Activated naive CD4-positive, alpha-beta T cell treated with anti-CD3 and anti-CD28 coated beads, Interleukin-2, amount 50 U/mL, for 72 hours (primary cell): ENCODE measurements at places on chromosomes 11 and 22.

DNA sequence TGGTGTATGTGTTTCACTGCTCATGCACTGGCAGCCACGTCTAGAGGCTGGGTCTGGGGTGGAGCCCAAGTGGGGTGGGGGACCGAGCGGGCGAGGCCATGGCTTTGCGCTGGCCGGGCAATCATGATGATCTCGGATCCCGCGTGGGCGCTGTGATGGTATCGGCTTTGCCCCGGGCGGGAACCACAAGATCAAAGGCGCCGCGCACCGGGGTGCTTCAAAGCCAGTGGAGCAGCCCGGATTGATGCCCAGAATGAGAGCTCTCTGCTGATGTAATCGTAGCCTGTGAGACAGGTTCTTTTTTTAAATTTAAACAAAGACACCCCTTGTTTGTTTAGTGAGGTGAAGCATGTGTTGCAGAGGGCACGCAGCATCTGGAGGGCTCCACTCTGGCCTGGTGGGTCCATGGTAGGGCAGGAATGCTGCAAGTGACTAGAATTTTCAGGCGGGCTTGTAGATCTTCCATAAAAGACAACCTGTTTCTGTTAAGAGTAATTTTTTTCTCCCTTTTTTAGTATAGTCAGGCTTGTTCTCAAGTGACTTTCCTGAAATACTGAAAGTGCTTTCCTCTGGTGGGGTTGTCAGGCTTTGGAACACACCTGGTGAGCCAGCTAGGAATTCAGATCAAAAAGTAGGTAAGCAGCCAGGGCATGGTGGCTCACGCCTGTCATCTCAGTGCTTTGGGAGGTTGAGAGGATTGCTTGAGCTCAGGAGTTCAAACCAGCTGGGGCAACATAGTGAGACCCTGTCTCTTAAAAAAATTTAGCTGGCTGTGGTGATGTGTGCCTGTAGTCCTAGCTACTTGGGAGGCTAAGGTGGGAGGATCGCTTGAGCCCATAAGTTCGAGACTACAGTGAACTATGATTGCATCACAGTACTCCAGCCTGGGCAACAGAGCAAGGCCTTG, 40.7 kb downstream of the ZNRF3 start:
- DNase-seq = no peak

GRCh38 chr11:74731301-74732094, at the start of gene CHRDL2:
TSS of gene CHRDL2 (minus strand) at chr11:74731426. CDS start at chr11:74730888, 538 bp downstream.
- no peak for DNase-seq

- DNase-seq = no peak
Measured at GRCh38 chr11:13318498-13319295, 41.1 kb downstream of the BMAL1 start.

GRCh38 chr11:18754308-18754707, 28.3 kb upstream of the IGSF22 start:
- DNase-seq = no peak

- DNase-seq = peak; percentile 13
Measured at GRCh38 chr11:71169313-71169712, 83.1 kb downstream of the SHANK2 start.

DNA sequence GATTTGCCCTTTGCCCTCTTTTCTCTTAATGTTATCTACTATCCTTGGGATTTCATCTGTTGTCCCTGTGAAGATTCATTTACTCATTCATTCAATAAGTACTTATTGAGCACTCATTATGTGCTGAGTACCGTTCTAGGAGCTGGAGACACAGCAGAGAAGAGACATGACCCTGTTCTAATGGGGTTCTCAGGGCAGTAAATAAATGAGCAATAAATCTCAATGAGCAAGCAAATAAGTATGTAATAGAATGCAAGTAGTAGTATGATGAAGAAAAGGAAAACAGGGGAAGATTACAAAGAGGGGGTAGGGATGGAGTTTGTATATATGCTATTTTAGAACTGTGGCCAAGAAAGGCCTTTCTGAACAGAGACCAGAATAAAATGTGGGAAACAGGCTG, 34.2 kb upstream of the NRIP3 start:
- no peak for DNase-seq

DNA sequence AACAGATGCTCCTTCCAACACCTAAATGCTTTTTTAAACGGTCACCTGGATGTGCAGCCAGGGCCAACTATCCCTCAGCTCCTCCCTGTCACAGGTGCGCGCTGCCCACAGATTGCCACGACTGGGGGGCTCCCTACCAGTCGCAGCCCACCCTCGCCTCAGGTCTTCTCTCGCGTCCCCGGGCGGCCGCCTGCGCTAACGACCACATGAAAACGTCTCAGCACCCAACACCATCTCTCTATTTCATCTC, 469 bp downstream of the ZBED5 start:
- peak; percentile 57 for DNase-seq

GRCh38 chr11:112997857-112998466, 36.7 kb downstream of the NCAM1 start:
- DNase-seq = no peak

GRCh38 chr11:114278342-114279065, 17.7 kb upstream of the NNMT start:
- no peak for DNase-seq

DNA sequence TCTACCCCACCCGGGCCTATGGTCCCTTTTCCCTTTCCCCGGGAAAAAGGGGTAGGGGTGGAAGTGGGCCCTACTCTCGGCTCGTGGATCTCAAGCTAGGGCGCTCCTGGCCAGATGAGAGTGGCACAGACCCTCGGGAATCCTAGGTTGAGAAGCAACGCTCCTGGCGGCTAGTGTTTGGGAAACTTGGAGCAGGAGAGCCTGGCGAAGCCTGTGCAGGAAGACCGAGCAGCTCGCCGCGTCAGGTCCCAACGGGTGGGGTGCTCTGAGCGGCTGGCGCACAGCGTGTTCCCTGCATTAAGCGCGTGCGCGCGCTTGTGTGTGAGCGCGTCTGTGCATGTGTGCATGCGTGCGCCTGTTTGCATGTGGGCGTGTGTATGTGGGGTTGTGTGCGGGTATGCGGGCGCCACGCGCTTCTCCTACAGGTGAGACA, 7.1 kb upstream of the FLI1 start:
- DNase-seq = peak; percentile 60

DNA sequence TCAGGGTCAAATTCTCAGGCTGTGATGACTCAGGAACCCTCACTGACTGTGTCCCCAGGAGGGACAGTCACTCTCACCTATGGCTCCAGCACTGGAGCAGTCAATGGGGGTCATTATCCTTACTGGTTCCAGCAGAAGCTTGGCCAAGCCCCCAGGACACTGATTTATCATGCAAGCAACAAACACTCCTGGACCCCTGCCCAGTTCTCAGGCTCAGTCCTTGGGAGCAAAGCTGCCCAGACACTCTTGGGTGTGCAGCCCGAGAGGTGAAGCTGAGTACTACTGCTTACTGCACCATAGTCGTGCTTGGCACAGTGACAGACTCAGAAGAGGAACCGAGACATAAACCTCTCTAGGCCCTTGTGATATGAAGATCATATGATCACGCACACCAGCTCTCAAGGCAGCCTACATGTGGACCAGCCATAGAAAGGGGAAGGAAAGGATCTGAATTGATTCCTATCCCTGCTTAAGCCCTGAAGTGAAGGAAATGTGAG, 58.2 kb downstream of the ZNF280B start:
- no peak for DNase-seq

DNA sequence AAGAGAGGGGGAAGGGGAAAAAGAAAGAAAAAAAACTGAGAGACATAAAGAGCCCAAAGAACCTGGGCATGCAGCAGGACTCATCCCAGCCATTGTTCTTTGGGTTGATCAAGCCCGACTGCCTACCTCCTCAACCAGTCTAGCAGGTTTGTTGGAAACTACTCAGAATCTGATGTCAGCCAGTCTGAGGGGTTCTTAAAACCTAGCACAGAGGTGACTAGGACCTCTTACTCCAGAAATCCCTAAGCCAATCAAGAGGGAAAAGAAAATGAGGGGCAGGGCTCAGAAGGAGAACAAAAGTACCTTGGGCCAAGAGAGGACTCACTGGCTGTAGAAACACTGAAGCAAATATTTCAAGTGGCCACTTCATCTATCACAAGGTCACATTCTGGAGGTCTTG, 228.0 kb downstream of the AASDHPPT start:
- DNase-seq = no peak

DNA sequence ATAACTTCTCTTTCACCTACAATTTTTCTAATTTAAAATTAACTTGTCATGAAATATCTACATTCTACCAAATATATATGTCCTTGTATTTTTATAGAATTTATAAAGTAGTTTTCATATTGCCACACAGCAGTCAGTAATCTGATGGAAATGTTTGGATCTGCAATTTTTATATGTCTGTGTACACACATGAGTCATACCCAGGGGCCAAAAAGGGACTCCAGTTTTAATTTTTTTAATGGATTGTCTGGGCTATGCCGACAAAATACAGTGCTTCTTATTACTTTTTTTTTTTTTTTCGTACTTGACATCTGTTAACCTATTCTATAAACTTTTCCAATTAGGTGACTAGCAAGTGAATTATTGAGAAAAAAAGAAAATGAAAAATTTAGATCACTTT, 6.3 kb downstream of the GUCY1A2 start:
- DNase-seq = no peak

GRCh38 chr22:36923131-36923788, 9.8 kb downstream of the CSF2RB start:
- no peak for DNase-seq

- DNase-seq = no peak
Measured at GRCh38 chr22:32142600-32142999, 16.5 kb downstream of the C22orf42 start.

DNA sequence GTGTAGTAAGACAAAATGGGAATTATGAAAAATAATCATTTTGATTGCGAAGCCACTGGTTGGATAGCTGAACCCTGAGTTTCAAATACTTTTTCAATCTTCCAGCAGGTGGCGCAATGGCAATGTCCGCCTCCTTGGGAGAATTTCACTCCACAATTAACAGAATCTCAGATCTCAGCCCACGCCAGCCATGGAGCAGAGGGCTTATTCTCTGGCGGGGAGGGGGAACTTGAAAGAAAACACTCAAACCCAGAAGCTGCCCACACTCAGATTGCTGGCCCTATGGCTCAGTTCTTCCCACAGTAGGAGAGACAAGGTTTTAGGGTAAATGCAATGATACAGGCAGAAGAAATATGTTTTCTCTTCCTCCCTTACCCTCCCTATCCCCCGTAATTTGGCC, 38.7 kb upstream of the RCN1 start:
- no peak for DNase-seq

DNA sequence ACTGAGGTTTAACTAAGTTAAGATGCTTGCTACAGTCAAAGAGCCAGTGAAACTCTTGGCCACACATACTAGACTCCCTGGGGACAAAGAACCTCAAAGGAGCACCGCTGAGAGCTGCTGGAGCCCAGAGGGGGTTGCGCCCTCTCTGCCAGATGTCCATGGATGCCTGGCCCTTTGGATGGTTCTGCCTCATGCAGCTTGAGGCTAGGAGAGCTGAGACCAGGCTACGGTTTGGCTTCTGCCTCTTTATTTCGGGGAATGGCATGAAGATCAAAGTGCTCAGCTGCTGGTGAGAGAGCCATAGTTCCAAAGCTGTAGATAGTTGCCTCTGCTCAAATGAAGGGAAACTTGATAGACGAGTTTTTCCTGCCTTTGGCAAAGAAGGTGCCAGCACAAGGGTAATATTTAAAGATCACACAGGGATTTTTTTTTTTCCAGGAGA, 43.0 kb downstream of the RASSF10 start:
- DNase-seq = no peak

DNA sequence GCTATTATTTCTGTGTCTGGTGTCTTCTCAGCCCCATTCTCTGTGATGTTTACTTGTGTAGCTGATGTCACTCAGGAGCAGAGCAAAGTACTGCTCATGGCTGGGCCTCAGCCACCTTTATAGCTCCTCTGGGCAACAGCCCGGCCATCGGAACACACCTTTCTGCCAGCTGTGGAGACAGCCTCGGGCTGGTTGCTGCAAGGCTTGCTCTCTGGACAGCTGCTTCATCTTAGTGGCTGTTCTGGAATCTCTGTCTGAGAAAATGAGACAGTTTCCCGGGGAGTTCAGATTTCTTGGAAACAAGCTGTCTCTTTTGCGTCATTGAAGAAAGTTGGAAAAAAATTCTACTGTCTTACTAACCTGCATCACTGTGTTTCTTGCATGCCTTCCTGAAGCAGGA, 20.0 kb downstream of the THY1 start:
- DNase-seq = no peak

DNA sequence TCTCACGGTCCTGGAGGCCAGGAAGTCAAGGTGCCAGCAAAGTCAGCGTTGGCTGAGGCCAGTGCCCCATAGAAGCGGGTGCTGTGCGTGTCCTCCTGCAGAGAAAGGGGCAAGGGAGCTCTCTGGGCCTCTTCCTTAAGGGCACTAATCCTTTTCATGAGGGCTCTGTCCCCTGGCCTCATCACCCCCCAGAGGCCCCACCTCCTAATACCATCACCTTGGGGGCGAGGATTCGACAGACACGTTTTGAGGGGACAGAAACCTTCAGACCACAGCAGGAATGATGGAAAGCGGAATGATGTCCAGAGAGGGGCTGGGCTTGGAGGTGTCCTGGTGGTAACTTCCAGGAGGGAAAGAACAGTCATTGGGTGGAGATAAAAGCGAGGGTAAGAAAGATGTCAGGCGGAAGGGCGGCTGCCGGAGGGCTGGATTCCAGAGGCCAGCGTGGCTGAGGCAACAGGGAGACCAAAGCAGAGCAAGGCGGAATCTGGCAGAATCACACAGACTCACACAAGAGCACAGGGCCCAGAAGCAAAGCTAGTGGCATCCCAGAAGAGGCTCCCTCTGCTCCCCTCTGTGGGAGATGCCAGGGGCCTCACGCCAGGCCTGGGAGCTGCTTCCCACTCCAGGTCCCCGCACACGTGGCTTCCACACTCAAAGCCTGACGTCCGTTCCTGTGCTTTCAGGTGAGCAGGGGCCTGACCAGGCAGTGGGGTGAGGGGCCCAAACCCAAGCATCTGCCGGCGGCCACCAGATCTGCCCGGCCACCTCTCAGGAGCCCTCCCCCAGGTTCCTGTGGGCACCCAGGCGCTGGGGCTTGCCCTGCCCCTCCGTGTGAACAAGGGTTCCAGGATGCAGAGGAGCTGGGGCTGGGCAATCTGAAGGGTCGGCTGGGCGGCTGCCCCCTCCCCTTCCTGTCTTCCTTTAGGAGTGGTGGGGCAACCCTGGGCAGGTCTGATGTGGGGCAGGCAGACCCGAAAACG, 784.5 kb downstream of the BRD1 start:
- no peak for DNase-seq

DNA sequence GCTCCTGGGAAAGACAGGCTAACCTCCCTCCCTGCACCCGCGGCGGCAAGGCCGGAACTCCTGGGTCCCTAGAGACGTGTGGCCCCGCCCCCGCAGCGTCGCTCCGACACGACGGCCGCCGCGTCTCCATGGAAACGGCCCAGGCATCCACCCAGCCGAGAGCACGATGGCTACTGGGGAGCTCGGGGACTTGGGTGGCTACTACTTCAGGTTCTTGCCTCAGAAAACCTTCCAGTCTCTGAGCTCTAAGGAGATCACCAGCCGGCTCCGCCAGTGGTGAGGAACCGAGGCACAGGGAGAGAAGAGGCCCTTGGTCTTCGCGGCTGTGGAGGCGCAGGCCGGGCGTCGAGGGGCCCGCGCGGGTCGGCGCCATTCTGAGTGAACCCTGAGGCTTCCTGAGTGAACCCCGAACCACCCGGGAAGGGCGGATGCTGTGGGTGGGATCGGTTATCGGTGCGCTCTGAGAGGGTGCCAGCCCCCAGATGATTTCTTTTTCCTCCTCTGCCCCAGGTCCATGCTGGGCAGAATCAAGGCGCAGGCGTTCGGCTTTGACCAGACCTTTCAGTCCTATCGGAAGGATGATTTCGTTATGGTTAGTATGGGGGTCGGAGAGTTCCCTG, at the start of gene CFAP300:
TSS of gene CFAP300 (plus strand) at position 133 of the 620 bp plus-strand sequence. CDS start at position 167, 34 bp downstream.
- no peak for DNase-seq
